ENCODE measurements at places on chromosomes 12 and 14. TPM values are rescaled to one million over a fixed set of nuclear protein-coding genes. Genes with fewer than 3 reads are reported as not detected.

TMEM132C gene
- total RNA-seq, result 0.88 TPM

CPM gene
- 25.6 TPM for total RNA-seq

TEX52 gene
- total RNA-seq, result not detected

TDRD9 gene
- total RNA-seq, result 0.40 TPM

DNA sequence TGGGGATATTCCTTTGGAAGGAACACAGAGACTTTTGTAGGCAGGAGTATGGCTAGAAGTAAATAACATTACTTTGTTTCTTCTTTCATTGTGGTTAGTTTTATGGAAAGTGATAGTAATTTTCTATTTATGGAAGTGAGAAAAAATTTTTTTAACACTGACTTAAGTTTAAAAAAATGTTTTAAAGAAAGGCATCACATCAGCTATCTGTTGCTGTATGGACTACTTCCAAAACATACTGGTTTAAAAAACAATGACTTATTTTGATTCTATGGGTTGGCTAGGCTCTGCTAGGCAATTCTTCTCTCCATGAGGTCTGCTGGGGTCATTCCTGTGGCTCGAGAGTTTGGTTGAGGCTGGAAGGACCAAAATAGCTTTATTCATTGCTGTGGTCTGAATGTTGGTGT, 31.7 kb upstream of the SLC38A2 start:
- no peak for DNase-seq

- no peak for DNase-seq
Observed at GRCh38 chr12:84661786-84662185, 250.8 kb downstream of the SLC6A15 start.

- DNase-seq, result no peak
Observed at GRCh38 chr14:61335671-61336275, 14.4 kb downstream of the PRKCH start.

- DNase-seq, result peak; percentile 31
Observed at GRCh38 chr14:103501921-103502669, 20.5 kb downstream of the CKB start.

DNA sequence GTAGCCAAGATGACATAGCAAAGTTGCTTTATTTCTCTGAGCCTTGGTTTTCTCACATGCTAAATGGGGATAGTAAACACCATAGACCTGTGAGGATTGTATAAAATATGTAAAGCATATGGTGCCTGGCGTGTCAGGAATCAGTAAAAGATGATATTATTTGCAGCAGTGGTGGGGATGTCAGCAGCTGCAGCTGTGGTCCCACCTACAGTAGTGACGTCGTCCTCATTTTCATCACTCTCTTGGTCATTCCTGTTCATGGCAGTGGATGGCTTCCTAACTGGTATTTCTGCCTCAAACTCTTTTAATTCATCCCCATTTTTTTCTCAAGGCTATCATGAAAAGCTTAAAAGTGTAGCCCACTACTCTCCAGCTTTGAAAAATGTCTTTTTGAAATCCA, 12.1 kb downstream of the BMAL2 start:
- no peak for DNase-seq
